ENCODE measurements at places on chromosomes 3 and 15.

GRCh38 chr3:169440926-169441325 is 222.6 kb downstream of the MECOM start:
- no peak for DNase-seq

DNA sequence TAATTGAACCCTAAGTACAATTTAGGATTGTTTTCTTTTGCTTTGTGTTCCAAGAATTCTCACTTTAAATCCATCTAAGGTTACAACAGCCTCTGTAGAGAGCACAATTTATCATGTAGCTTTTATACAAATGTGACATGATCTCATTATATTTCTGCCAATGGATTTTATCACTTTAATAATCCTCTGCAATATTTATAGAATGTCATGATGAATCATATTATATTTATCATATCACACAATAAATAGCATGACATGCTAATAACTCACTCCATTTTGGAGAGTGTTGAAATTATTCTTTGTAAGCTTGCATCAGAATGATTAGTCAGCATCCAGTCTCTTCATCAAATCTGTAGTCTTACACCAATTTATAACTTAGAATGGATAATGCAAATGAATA is 280.6 kb upstream of the ZNF717 start:
- DNase-seq = no peak

DNA sequence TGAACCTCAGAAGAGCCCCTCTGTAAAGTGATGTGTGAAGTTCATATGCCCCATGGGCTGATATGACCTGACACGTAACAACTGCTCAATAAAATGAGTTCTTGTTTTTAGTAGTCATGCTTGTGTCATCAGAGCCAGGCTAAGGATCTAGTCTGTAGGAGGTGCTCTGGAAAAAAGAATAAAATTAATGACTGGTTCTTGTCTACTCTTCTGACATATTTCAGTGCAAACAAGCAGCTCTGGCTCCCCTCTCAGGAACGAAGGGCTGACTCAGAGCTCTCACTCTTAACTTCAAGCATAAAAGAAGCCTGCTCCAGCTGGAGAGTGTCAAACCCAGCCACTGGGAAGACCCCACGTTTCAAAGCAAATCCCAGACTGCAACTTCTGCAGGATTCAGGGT is 77.0 kb downstream of the LRIG1 start:
- DNase-seq = no peak

- no peak for DNase-seq
These were observed at the start of gene MYZAP for GRCh38 chr15:57591822-57592367. TSS of gene MYZAP (plus strand) at chr15:57591904. CDS start at chr15:57592035, 131 bp downstream.

DNA sequence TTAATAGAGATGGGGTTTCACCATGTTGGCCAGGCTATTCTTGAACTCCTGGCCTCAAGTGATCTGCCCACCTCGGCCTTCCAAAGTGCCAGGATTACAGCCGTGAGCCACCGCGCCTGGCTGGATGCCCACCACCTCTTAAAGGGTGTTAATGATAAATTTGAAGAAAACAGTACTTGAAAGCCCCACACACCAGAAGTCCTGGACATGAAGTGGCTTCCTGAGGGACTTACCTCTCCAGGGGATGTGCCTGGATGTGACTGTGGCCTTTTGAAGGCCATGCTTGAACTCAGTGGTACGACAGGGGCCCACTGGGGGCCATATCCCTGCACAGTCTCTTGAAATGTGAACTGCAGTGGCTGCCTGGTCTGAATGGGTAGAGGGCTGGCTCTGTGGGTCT is 18.2 kb downstream of the IRAK2 start:
- no peak for DNase-seq

- peak; percentile 73 for DNase-seq
These were observed 28.5 kb downstream of the PLXNA1 start for GRCh38 chr3:127011270-127011992.

GRCh38 chr15:87245592-87245991 is 1010.9 kb downstream of the NTRK3 start:
- DNase-seq = no peak

DNA sequence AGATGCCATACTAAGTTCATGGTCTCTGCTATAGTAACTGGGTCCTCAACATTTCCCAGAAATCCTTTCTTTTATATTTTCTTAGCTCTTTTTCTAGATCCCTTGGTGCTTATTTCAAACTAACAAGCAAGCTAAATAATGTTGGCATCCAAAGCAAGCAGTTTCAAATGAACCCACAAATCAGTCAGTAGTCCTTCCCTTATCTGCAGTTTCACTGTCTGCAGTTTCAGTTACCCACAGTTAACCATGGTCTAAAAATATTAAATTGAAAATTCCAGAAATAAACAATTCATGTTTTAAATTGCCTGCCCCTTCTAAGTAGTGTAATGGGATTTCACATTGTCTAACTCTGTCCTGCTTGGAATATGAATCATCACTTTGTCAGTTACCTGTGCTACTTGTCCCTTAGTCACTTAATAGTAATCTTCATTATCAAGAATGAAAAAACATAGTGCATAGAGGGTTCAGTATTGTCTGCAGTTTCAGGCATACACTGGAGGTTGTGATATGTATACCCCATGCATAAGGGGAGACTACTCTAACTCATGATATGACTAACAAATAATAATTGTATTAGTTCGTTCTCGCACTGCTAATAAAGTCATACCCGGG is 633.7 kb downstream of the MECOM start:
- no peak for DNase-seq

DNA sequence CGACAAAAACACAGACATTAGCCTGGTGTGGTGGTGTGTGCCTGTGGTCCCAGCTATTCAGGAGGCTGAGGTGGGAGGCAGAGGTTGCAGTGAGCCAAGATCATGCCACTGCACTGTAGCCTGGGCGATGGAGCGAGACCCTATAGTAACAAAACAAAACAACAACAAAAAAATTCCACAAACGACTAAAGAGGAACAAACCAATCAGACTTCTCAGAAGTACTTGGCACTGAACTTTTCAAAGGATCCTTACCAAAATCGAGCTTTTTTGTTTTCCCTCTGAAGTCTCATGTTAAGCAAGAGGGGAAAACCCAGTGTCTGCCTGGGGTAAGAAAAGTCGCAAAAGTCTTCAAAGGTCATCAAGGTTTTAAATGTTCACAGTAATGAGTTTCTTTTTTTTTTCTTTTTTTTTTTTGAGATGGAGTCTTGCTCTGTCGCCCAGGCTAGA is 30.1 kb upstream of the TFRC start:
- DNase-seq = no peak

GRCh38 chr3:108588601-108589000 is 637 bp downstream of the CIP2A start:
- no peak for DNase-seq

DNA sequence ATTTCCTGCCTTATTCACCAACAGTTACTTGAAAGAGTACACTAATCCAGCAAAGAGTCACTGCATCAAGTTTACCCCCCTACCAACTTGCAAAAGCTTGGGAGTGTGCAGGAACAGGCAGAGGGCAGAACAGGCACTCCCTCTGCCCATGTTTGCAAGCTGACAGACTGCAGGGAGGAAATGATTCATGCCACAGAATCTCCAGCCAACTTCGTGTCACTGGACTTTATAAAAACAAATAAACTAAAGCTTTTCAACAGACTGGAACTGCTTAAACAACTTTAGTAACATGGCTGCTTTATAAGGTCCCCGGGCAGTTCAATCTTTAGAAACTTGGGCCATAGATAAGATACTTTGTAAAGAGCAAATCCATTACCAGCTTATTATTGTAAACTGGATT is 129.5 kb downstream of the THRB start:
- DNase-seq = peak; percentile 71

DNA sequence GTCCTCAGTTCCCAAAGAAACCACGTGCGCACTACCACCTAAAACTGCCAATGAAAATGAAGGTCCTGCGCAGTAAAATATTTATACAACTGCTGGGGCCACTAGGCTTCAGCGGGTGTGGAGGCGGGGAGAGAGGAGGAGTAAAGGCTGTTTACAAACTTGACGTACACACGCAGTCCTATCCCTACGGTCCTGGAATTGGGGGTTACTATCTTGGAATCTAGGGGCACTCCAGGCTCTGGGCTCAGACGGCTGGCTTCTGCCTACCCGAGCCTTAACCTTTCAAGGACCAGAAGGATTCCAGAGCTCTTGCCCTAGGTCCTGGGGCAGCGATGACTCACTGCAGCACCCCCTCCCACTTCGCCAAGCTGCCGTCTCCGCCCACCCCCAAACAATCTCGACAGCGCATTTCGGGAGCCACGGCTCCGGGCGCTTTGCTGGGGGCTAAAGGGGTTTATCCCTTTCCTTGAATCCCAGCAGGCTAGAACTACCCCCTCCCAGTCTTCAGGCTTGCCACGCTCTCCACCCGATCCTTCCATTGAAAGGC is 3.0 kb downstream of the ADAMTS9 start:
- peak; percentile 34 for DNase-seq

DNA sequence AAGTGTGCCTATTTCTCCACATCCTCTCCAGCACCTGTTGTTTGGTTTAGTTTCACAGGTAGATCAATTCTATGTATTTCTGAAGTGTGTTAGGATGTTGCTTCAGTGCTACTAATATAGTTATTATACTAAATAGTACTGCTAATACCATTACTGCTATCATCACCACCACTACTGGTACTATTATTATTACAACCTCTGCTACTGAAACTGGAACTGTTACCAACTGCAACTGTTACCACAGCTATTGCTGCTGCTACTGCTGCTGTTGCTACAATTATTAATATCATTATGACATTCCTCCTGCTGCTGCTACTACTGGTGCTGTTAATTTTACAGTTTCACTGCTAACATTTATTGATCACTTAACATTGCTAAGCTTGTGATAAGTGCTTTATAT is 8.3 kb upstream of the LMOD3 start:
- DNase-seq = no peak

GRCh38 chr15:101022876-101023275 is 103.7 kb downstream of the LRRK1 start:
- DNase-seq = no peak

GRCh38 chr3:101833446-101833974 is 15.8 kb upstream of the NFKBIZ start:
- DNase-seq = no peak

- DNase-seq = no peak
These were observed 500.1 kb downstream of the PYDC2 start for GRCh38 chr3:191961022-191961421.

- DNase-seq = no peak
These were observed 862.6 kb downstream of the AGBL1 start for GRCh38 chr15:86942285-86942684.

GRCh38 chr3:16234281-16234680 is 30.5 kb downstream of the DPH3 start:
- no peak for DNase-seq

GRCh38 chr15:88764448-88764847 is 38.8 kb upstream of the ACAN start:
- no peak for DNase-seq

- no peak for DNase-seq
These were observed 30.4 kb upstream of the TMCO5A start for GRCh38 chr15:37903919-37904625.

All from skeletal muscle cell (primary cell).